ENCODE measurements at places on chromosomes 6 and 20.

DNA sequence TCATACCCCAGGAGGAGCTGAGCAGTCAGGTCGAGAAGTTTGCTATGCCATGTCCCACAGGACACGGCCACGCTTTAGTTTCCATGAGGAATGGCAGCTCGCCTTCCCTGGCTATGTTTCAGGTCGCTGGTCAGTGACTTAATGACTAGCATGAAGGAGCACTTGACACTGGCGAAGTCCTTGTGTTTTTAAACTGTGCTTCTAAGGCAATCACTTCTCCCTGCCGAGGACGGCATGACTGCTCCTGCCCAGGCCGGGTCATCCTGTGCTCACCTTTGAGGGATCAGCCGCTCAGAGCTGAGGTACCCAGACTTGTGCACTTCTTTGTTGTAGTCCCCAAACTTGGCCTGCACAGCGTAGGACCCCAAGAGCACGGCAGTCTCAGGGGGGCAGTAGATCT lies 34.1 kb downstream of the EZR start:
- no peak for DNase-seq

DNA sequence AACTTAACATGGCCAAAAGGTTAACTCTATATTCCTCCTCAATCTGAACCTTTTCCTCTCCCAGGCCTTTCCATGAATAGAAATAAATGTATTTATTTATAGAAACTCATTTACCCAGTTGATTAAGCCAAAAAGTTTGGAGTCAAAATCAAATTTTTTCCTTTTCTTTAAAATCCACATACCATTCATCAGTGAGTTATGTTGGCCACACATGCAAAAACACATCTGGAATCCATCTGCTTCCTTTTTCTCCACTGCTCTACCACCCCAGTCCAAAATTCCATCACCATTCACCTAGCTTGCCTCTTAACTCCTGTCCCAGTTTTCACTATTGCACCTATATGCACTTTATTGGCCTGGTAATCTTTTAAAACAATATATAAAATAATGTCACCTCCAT lies 62.4 kb upstream of the TMEM200A start:
- no peak for DNase-seq

DNA sequence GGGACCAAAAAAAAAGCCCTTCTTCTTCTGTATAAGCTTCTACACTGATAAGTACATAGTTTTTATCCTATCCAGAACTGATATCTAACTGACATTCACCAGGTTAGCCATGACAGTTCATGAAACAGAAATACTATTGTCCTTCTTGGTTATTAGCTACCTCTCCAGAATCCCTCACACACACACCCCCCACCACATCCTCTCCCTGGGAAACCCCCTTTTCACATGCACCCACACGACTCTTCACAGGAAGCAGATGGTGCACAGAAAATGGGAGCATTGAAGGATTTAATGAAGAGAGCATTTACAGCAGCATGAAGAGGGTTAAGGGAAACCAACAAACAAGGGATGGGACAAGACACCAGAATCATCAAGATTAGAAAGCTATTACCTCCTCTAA lies 88.9 kb downstream of the FHL5 start:
- DNase-seq, result no peak

- DNase-seq, result no peak
Observed at GRCh38 chr6:166765234-166765541, 138.1 kb upstream of the RPS6KA2 start.

- no peak for DNase-seq
Observed at GRCh38 chr6:12175626-12176025, 114.5 kb upstream of the EDN1 start.

GRCh38 chr6:38432079-38432478 lies 207.7 kb downstream of the BTBD9 start:
- no peak for DNase-seq

- no peak for DNase-seq
Observed at GRCh38 chr6:11659757-11660156, 118.8 kb downstream of the ADTRP start.

DNA sequence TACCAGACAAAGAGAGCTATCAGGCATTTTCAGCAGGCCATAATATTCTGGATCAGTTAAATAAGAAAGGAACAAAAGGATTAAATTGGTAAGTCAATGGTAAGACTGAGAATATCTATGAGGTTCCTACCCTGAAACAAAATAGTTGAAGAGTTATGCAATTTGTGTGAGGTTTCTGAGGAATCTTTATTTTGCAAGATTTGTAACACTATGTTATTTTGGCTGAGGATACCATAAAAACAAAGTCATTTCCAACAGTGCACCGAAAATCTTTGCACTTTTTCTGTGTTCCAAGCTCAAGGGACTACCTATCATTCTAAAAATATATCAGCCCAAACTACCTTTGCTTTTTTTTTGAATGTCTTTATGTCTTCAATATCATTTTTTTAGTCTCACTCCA lies 383.3 kb upstream of the CITED2 start:
- DNase-seq, result no peak

DNA sequence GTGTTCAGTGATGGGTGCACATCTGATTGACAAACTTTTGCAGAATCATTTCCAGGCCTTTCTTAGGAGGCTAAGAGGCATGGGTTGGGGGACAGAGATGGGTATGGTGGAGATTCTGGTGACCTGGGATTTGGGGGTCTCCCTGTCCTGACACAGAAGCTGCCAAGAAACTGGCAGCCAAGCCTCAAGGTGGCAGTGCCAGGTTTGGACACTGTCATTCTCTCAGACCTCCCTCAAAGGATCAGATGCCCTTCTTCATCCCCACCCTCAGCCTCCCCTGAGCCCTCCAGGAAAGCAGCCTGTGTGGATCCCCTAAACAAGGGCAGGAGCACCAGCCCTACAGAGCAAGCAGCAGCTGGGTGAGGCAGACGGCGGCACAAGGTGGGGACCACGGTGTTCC lies 18.1 kb upstream of the MAS1L start:
- no peak for DNase-seq

- DNase-seq, result no peak
Observed at GRCh38 chr6:79158856-79159516, 75.5 kb downstream of the HMGN3 start.

GRCh38 chr20:11376998-11377397 lies 540.7 kb upstream of the BTBD3 start:
- no peak for DNase-seq

- no peak for DNase-seq
Observed at GRCh38 chr6:40852779-40853373, 186.1 kb downstream of the UNC5CL start.

DNA sequence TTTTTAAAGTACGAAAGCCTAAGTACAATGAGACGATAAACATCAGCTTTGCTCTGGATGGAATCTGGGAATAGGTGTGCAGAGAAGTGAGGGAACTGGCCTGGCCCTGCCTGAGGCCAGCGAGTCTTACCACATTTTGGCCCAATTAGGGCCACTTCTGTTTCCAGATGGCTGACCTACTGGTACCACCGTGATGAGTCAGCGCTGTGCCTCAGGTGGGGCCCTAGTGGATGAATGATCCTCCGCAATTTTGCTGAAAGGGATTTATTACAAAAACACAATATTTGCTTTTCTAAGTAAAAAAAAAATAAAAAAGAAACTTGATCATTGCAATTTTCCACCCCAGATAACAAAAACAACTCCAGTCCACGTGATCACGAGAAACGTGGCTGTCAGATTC lies 22.5 kb downstream of the INSM1 start:
- DNase-seq, result no peak

DNA sequence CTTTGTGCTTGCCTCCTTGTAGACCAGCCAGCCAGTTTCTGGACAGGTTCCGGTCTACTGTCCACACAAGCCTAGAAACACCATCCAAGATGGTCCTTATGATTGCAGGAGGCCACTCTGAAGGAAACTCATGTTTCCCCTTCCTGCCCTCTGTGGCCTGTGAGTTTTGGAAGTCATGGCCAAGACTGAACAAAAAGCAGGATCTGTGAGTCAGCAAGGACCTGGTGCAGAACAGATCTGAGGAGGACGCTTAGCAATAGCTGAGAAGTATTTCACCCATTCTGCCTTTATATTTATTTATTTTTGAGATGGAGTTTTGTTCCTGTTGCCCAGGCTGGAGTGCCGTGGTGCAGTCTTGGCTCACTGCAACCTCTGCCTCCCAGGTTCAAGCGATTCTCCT lies 134.6 kb upstream of the EEF1E1 start:
- DNase-seq, result no peak

DNA sequence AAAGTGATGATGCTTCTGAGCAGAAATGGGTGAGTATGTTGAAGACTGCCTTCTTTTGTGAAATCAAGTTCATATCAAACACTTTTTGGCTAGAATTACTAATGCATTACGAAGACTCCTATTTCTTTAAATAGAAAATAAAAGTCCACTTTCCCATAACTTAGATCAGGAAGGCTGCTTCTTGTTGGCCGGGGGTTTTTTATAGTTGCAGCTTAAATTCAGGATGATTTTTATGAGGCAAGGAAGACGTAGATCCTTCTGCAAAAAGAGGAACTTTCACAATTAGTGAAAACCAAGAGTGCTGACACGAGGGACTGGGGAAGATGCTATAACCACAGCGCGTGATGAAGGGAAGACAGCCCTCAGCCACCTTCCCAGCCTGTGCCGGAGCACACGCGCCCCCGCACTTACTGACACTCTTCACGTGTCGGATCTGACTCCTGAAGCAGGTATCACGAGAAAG lies 206.1 kb upstream of the PRDM1 start:
- peak; percentile 30 for DNase-seq

GRCh38 chr20:63013207-63013606 lies 6.4 kb upstream of the BHLHE23 start:
- DNase-seq, result no peak

GRCh38 chr6:166830891-166831363 lies 125.4 kb downstream of the RNASET2 start:
- no peak for DNase-seq

GRCh38 chr6:110446405-110446804 lies 30.0 kb downstream of the SLC22A16 start:
- no peak for DNase-seq

All from CD4-positive, alpha-beta T cell treated with Interleukin-10 for 1 hour (primary cell).